ENCODE measurements at places on chromosomes 16 and 17.

DNA sequence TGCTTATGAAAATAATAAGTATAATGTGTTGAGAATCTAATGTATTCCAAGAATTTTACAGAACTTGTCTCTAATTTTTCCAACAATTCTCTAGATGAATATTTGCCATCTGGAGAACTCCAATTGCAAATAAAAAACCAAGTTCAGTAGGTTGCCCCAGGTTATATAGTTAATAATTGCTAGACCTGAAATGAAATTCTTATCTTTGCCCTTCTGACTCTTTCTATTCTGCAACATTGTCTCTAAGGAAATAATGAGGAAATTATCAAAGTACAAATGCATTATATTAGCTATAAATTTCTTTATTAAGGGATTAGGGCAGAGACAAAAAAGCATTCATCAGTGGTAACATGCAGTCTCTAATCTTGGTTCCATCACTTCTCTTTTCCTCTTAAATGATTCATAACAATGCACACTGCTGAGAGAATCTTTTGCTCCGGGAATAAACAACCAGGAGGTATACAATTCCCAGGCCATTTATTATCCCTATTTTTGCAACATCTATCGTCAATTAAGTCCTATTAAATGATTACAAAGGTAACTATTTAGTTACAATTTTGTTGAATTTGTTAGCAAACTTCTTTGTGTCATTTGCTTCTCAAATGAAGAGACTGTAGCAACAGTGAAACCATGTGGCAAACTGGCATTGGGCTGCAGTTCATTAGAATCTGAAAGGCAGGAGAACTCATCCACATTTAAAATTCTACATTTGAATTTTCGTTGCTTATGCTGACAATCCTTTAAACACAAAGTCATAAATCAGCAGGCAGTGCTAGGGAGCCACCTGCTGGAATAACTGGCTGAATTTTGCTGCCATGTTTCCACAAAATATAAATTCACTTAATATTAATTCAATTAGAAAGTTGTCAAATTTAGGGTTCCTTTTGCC is 349.6 kb downstream of the KIF2B start:
- no peak for DNase-seq

DNA sequence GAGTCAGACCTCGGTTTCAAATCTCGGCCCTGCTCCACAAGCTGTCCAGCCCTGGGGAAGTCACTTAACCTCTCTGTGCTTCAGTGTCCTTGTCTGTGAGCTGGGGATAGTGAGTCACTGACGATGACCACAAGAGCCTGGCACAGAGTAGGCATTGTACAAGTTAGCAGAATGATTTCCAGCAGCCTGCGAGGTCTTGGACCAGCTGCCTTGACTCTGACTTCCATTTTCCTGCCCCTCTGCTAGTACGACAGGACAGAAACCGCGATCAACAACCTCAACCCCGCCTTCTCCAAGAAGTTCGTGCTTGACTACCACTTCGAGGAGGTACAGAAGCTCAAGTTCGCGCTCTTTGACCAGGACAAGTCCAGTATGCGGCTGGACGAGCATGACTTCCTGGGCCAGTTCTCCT is 20.7 kb downstream of the CPNE2 start:
- DNase-seq = no peak

DNA sequence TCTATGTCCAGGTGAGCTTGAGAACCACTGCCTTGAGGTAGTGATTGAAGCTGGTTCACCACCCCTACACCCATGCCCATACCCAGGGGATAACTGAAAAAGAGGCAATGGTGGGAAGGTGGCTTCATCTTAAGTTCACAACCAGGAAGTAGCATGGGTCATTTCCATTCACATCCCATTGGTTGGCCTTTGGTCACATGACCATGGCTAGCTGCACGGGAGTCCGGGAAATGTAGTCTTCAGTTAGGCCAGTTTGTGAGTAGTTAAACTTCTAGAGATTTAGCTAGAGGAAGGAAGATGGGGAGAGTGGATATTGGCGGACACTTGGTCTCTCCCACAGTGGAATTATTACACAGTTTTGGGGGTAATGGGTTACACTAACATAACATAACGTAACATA is 92.9 kb downstream of the RGS9 start:
- DNase-seq = no peak

DNA sequence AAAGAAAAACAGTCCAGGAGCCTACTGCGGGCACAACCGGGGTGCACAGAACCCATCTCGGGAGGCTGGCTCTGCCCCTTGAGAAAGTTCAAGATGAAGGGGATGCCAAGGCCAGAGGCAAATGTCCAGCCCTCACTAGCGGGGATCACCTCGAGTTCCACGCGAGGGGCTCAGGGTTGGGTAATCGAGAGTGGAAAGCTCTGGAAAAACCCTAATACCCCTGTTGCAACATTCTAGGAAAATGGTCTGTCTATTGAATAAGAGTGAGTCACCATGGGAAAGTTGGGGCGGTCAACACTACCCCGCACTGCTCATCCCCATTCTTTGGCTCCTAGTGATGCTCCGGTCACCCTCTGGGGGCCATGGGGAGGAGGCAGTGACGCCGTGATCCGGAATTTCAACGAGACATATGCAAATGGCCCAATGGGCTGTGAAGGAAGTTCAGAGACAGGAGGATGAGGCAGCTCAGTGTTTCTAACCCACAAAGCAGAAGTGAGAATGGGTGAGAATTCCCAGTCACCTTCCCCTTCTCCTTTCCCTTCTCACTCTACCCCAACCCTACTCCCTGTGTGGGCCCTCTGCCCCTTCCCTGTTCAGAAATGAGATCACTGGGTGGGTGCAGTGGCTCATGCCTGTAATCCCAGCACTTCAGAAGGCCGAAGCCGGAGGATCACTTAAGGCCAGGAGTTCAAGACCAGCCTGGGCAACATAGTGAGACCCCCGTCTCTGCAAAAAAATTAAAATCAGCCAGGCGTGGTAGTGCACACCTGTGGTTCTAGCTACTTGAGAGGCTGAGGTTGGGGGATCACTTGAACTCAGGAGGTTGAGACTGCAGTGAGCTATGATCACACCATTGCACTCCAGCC is 22.4 kb downstream of the SOCS3 start:
- DNase-seq = no peak

DNA sequence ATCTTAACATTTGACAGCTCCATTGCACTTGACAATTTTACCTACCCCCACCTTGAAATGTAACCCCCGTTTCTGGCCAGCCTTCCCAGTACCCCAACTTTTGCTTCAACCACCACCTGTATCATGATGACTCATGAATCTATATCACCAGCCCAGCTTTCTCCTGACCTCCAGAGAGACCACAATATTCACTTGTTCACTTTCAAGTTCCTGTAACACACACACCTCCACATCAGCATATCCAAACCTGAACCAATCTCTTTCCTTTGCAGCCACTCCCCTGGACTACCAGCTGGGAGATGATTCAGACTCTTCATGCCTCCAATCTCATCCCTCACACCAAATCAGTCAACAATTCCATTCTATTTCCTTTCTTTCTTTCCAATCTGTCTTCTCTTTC is 8.0 kb downstream of the SMG6 start:
- no peak for DNase-seq

DNA sequence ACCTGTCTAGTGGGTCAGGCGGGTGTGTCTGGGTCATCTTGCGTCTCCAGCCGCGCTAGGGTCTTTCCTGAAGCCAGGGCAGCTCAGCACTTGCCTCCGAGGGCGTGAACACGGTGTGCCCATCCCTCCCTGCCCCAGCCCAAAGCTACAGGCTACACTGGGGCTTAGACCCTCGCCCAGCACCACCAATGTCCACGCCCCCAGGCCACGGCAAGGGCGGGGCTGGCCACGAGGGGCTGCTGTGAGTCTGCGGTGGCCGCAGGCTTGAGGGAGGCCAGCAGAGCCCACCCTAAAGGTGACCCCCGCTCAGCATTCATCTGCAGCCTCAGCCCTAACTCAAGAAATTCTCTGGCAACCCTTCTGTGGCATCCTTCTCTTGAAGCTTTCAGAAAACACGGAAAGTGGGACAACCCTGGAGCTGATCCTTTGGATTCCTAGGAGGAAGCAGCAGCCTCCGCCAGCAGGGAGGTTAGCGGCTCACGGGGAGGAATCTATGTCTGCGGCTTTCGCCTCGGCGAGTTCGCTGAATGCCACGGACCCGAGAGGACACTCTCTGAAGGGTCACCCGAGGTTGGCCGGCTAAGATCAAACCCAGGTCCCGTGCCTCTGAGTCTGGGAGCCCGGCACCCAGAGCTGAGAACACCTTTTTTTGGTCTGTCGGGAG is 41.7 kb downstream of the TIMM22 start:
- DNase-seq = no peak

DNA sequence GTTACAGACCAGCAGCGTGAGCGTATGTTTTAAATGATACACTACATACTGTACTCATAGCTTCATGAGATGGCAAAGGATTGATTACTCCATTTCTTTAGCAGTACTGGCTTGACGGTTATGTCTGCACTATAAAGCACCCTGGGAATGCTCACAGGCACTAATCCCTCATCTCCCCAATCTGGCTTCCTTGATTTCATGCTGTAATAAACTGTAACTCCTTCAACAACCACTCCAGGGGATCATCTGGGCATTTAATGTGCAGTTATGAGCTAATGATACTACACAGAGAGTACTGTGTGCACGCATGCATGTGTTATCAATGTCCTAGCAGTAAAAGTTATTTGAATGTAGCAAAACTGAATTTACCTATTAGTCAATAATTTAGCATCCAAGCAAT is 20.2 kb downstream of the MEIOB start:
- DNase-seq = no peak

DNA sequence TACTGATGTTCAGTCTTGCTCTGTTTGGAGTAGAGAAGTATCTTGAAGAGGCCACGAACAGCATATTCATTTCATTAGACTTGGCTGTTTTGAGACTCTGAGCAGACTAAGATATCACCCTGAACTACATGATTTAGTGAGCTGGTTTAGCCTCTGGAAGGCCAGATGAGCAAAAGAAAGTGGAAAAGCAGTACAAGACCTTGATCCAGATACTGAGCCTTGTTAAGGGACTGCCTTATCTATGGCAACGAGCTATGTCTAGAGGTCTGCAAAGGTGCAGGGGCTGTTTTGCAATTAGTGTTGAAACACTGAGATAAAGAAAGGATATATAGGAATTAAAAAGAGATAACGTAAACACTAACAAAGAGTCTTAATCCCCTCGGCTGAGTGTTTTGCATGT is 231.4 kb downstream of the IRX3 start:
- DNase-seq = no peak

DNA sequence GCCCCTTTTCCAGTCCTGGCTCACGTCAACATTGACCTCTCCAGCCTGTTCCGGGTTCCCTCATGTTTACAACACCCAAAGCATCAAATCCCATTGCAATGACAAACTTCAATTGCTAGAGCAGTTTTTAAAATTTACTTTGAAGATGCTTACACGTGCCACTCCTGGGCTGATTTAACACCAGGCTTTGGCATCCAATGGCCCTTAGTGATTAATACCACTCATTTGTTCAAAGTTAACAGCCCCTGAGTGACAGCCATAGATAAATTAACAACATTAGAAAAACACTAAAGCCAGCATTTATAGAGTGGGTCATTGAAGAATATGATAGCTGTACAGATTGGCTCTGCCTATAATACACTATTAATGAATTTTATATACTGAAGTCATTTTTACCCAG is 135.1 kb downstream of the PMP22 start:
- no peak for DNase-seq

DNA sequence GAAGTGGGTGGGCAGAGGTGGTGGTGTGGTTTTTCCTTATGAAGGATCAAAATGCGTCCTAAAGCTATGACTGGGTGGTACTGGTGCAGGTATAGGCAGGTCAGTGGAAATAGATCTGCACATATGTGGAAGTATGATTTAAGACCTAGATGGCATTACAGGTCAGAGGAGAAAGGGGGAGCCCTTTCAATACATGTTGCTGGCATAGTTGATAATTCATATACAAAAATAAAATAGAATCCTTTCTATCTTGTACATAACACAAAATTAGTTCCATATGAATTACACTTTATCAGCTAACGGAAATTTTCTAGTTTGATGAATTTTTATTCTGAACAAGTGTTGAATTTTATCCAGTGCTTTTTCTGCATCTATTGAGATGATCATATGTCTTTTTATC is 20.8 kb upstream of the PIK3R5 start:
- DNase-seq = no peak

Data from NCI-H1436 treated with DMSO at 0.1 percent for 48 hours (cell line).